T-helper 22 cell (primary cell): ENCODE measurements at places on chromosomes 16 and 17.

DNA sequence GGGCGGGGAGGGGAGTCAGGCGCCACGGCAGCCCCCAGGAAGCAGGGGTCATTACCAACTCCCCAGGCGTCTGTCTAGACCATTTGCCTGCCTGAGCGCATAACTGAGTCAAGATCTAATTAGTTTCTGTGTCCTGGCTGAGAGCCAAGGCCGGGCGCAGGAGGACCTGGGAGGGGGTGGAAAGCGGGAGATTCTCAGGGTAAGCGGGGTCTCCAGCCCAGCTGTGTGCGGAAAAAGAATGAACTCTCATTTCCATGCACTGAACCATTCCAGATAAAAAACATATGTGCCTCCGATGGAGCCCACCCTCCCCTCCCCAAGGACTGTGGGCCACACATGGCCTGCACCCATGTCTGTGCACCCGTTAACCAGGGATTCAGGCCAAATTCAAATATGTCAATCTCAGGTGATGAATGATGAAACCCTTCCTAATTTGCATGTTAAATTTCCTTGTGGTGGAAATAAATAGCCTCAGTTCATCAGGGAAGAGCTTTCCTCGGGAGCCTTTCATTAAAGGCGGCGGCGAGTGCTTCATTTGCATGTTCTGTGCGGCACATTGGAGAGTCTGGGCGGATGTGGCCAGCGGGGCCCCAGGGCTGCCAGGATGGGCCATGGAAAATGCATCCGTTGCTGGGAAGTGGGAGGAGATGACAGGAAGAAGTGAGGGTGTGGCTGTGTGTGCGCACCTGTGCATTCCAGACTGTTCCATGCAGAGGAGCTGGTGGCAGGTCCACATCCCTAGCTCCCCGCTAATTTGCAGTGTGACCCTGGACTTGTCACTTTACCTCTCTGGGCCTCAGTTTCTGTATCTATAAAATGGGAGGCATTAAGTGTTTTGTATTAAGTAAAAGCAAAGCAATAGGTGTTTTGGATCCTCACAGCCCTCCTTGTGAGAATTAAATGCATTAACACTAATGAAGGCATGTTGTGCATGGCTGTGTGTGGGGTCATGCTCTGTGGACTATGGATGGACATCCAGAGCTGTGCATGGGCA is 151.1 kb downstream of the SDK2 start:
- no peak for DNase-seq

- no peak for DNase-seq
Measured at GRCh38 chr16:3919413-3919812, 38.9 kb upstream of the CREBBP start.

DNA sequence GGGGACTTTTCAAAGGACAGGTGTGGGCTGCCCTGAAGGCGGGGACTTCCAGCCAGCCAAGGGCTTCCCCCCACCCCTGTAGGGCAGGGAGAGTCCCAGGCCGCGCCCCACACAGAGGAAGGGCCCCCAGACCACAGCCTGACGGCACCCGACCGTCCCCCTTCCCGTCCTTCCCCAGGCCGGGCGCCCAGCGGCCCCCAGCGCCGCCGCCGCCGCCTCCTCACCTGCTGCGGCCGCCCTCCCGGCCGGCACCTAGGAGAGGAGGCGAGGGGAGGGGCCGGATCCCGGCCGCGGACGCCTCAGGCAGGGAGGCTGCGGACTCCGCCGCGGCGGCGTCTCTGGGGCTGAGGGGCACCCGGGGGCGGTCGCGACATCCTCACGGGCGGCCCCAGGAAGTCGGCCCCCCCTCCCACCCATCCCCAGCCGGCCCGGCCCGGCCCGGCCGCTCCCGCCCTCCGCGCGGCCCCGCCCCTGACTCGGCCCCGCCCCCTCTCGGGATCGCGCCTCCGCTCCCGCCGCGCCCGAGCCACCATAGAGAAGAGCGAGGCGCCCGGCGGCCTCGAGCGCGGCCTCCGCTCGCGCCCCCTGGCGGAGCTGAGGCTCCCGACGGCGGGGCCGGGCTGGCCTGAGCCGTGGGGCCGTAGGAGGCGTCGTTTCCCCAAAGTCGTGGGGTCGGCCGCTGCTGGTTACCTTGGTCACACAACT is 25.5 kb upstream of the RFFL start:
- peak; percentile 88 for DNase-seq

GRCh38 chr17:9676084-9676483 is 30.8 kb downstream of the USP43 start:
- DNase-seq, result no peak

- DNase-seq, result no peak
Measured at GRCh38 chr17:40905370-40905769, 20.3 kb upstream of the KRT20 start.

GRCh38 chr17:7107012-7107754 is 7.4 kb downstream of the ASGR2 start:
- no peak for DNase-seq

GRCh38 chr16:49858200-49859124 is 2.5 kb upstream of the ZNF423 start:
- no peak for DNase-seq

DNA sequence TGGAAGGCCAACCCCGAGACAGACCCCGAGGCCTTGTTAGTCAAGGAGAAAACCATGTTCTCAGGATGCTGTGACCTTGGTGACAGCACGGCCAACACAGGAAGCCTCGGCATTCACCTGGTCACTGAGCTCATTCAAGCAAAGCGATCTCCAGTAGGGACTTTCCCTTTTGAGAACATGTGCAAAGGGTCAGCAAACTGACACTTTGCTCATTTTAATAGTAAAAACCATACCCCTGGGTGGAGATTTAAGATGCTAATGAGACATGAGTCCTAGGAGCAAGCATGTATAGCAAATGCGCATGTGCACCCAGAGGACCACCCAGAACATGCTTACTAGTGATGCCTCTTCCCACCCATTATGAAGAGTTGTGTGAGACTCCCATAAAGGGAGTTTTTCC is 5.7 kb upstream of the SULT1A2 start:
- no peak for DNase-seq

GRCh38 chr17:81865733-81866439 is 5.3 kb downstream of the ARHGDIA start:
- DNase-seq, result no peak

- no peak for DNase-seq
Measured at GRCh38 chr17:6868582-6868981, 37.1 kb upstream of the TEKT1 start.

GRCh38 chr17:7213895-7214299 is 5.7 kb downstream of the DLG4 start:
- DNase-seq, result peak; percentile 75

DNA sequence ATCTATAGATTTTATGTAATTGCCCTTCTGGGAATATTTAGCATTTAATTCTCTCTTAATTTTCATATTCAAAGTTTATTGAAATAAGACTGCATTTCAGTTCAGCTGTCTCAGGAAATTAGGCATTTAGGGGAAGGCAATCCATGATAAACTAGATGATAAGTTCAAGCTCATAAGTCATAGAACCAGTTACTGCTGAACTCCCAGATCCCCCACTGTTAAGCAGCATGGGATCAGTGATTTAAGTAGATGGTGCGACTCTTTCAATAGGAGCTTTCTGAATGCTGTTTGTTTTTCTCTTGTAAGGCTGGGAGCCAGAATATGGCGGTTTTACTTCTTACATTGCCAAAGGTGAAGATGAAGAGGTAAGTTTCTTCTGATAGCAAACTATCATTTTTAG is 23.8 kb downstream of the OGFOD1 start:
- DNase-seq, result no peak

DNA sequence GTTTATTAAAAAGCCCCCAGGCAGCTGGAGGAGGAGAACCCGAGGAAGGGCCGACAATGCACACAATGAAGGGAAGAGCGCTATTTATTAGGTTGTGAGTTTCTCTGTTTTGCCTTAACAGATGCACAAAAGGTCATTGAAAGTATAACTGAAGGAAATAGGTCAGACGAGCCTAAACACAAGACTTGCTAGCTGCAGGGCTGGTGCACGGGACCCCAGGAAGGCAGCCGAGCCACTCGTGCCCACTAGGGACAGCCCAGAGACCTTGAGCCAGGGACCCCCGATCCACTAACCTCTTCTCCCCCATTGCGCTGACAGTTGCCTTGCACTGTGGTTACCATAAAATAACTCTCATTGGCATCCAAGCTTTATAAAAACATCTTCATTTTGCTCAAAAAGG is 11.3 kb downstream of the LITAFD start:
- DNase-seq, result no peak

- DNase-seq, result no peak
Measured at GRCh38 chr17:45782889-45783592, 1.1 kb upstream of the CRHR1 start.

- no peak for DNase-seq
Measured at GRCh38 chr17:10208604-10209193, 10.3 kb upstream of the GAS7 start.

DNA sequence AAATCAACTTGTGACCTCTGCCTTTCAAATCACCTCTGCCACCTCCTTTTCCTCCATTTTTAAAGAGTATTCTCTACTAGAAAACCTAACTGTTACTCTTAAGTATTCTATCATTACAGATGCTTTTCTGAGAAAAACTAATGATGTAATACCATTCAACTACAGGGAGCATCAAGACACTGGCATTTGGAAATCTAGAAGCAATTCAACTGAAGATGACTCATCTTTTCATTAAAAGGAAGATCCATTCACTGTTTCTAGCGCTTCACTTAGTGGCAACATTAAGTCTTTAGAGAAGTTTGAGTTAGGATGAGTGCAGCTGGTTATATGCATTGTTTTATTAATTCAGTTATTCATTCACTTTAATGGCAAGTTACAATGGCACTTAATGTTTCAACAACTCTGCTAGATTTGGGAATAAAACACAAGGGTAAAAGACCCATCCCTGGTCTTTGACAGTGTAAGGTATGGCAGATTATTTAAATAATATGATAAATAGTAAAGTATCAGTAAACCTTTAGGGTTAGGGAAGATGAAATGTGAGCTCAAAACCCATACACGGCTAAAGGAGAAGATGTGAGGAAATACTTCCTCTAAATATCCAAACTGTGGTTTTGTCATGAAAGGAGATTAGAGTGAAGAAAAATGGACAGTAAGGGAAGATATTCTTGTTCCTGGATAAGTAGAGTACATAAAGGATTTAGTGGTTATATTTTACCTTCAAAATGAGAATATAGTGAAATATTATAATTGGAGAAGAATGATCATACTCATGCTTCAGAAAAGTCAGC is 61.7 kb downstream of the KCNJ2 start:
- DNase-seq, result no peak

GRCh38 chr16:70540994-70541393 is 17.4 kb downstream of the SF3B3 start:
- DNase-seq, result no peak

GRCh38 chr17:15260376-15261257 is 4.5 kb downstream of the PMP22 start:
- no peak for DNase-seq

DNA sequence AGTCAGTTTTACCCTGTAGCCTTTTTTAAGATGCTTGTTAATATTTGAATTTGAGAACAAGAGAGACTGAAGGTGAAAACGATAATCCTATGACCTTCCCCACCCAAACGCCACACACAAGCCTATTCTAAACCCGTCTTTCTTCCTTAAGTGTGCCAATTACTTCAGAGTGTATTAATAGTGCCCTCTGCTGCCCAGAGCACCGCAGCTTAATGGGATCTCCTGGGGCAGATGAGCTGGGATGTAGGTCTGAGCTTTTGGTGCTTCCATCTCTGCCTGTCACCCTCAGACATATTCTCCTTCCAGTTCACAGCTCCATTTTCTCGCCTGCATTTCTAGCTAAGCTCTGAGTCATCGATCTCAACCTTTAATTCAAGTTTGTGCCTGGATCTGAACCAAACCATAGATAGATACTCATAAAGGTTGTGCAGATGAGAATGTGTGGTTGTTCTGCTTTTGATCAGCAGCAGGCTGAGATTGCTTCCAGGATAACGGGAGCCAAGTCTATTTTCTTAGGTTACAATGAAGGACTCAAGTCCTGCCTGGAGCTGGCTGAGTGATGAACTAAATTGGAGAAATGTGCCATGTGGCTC is 46.4 kb upstream of the CDH13 start:
- DNase-seq, result no peak

GRCh38 chr17:28684963-28685362 is 23.0 kb downstream of the SUPT6H start:
- no peak for DNase-seq

- DNase-seq, result peak; percentile 61
Measured at GRCh38 chr16:569445-570254, at the start of gene PIGQ. Gene PIGQ, plus strand, starts transcription at chr16:569968. Its CDS starts 4,107 bp downstream, at chr16:574075.

- peak; percentile 77 for DNase-seq
Measured at GRCh38 chr16:84593825-84594724, 23.8 kb downstream of the COTL1 start.

- no peak for DNase-seq
Measured at GRCh38 chr17:82134101-82134500, 36.1 kb upstream of the FASN start.

DNA sequence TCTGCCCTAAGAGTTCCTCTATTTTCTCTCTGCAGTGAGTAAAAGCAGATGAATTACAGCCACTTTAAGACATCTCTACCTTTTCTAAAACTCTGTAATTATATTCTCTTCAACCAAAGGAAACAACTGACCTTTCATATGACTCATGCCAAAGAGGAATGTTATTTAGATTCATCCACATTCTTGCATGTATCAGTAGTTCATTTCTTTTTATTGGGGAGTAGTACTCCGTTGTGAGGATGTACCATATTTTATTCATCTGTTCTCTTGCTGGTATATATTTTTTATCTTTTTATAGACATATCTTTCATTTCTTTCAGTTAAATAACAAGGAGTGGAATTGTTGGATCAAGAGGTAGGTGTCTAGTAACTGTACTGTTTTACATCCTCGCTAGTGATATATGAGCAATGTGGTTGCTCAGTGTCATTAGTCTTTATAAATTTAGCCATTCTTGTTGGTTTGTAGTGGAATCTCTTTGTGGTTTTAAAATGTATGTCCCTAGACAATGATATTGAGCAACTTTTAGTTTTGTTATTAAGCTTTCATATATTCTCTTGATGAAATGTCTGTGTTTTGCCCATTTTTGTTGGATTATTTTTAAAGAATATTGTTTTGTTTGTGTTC is 7.8 kb upstream of the MYH8 start:
- DNase-seq, result no peak

- DNase-seq, result no peak
Measured at GRCh38 chr17:27755706-27756466, 44.4 kb downstream of the NOS2 start.

DNA sequence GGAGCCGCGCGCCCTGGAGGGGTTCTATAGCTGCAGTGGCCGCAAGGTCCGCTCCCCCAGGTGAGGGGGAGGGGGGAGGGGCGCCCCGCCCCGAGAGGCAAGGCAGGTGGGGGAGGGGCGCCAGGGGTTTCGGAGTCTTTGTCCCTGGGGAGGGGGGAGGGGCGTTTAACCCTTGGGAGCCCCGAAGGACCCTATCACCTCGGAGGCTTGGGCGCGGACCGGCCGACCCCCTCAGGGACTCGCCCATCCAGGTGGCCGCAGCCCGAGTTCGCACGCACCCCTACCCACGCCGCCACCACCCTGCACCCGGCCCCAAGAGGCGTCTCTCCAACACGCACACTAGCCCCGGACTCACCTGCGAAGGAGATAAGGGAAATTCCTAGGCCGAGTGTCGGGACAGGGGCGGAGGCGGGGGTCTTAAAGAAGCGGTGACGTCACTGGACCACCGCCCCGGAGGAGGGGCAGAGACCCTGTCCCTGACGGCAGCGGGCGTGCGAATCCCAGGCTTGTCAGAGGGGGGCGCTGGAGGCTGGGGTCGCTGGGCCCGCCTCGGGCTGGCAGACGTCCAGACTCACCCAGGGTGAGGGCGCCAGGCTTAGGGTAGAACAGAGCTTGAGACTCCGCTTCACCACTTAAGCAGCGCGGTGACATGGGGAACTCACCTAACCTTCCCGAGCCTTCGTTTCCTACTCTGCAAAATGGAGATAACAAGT is at the start of gene CLDN6:
Gene CLDN6, minus strand, starts transcription at position 390 of the 713 bp plus-strand sequence. CDS start 2,162 bp downstream, outside the sequence.
- DNase-seq, result no peak
